Sigmoid colon (tissue), 7 donors: ENCODE measurements at places on chromosomes 12 and 14.

GRCh38 chr14:51595881-51596455 lies 55.7 kb upstream of the FRMD6 start:
- DNase-seq: no peak

GRCh38 chr14:99077844-99078236 lies 194.2 kb downstream of the BCL11B start:
- no peak for DNase-seq

- no peak for DNase-seq
Observed at GRCh38 chr14:95953111-95953724, 76.6 kb downstream of the TUNAR start.

DNA sequence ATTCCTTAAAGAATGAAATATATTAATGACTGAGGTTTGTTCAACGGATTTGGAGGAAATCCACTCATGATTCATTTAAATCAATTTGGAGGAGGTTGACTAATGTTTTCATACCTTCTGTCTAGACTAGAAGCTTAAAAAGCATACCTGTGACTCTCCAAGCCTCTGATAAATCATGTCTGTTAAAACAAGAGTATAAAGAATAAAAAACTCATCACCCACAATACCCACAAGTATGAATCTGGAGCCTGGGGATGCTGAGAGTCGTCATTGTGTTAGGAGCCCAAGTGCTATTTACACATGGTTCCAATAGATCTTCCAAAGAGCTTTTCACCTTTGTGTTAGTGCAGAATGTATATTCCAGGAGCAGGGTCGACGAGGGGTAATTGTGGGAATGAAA lies 86.8 kb upstream of the ADAMTS20 start:
- DNase-seq: no peak

DNA sequence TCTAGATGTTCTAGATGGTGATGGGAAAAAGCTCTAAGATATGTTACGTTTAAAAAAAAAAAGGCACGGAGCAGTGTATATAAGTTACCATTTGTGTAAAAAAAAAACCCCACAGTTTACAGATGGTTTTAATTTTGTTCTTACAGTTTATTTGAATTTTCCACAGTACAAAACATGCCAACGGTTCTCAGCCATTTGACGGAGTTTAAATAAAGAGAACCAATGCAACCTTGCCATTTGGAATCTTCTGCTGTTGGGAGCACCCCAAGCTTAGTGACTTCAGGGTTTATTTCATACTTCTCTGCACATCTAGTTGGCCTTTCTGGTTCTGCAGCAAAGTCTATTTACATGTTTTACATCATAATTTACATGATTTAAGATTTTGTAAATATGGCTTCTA lies 7.7 kb upstream of the HPD start:
- no peak for DNase-seq

DNA sequence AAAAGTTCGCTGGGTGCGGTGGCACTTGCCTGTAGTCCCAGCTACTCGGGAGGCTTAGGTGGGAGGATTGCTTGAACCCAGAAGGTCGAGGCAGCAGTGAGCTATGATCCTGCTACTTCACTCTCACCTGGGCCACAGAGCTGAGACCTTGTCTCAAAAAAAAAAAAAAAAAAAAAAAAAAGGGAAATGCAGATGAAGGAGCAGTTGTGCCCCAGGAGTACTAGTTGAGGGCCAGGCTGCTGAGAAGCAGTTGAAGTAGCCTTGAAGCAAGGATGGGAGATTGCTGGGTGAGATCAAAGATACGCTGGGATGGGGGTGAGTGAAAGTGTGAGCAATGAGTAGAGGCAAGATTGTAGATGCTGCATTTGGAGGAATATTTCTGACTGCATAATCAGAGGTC lies 93.4 kb upstream of the DNM1L start:
- no peak for DNase-seq

- no peak for DNase-seq
Observed at GRCh38 chr12:119659289-119659897, 8.5 kb upstream of the PRKAB1 start.

DNA sequence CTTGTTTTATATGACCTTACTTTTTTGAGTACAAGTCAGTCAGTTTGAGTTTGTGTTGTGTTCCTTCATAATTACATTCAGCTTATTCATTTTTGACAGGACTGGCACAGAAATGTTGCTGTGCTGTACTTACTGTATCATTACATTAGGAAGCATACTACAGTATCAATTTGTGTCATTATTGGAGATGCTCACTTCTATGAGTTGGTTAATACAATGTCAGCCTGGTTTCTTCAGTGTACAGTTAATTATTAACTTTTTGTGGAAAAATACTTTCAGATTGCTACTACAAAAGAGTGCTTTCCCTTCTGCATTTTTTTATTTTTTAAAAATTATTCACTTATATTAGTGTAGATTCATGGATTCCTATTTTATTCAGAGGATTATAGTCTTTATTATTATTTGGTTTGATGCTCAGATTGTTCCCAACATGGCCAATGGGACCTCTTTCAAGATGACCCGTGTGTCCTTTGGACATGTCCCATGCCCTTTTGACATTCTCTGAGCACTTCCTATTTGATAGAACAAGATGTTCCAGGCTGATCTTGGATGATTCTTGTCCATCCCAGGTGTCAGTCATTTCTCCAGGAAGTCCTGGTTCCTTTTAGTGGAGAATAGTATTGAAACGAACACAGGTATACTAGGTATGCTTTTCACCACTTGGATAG lies 66.6 kb downstream of the MON2 start:
- no peak for DNase-seq

DNA sequence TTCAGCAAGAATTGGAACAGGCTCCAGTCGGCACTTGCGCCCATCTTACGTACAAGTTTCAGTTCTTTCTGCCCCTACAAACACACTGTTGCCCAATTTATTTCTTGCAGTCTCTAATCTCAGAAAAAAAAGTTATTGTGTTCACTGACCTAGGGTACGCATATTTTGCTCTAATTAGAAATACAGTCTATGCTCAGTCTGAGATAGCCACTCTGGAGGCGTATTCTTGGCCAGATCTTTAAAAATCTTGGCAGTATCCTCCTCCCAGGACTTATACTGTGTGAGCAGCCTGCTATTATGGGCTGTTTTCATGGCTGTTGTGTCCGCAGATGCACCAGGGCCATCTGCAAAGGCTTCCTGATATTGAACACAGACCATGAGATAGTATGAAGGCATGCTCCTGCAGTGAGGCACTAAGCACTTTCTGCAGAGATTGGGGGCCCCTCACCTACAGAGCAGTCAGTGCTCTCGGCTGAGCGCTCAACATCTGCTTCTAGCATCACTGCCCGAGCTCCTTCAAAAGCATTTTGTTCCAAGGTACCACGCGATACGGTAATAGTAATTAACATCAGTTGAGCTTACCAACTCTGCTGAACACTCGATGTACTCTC lies 57.9 kb downstream of the PPM1H start:
- no peak for DNase-seq
